Kidney tubule cell (primary cell): ENCODE measurements at places on chromosomes 3 and 15.

- no peak for DNase-seq
Observed at GRCh38 chr15:72318408-72318942, 1.5 kb downstream of the CELF6 start.

- no peak for DNase-seq
Observed at GRCh38 chr3:100124201-100124761, 10.0 kb upstream of the FILIP1L start.

- DNase-seq, result no peak
Observed at GRCh38 chr3:46524008-46524407, 26.2 kb downstream of the RTP3 start.

DNA sequence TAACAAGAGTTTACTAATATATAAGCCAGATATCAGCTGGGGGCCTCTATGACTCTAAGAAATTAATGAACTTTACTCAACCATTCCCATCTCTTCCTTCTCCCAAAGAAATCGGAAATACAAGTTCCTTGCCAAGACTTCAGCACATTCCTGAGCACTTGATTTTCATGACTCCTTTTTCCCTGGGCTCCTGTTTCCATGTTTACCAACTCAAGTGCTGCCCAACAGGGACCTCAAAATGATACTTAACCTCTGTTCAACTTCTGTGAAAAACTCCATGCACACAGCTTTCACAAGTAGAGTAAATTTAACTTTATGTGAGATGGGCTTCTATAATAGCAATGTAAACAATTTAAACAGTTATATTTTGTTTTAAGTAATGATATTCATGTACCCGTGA lies 315.8 kb upstream of the CDIN1 start:
- no peak for DNase-seq

- DNase-seq, result no peak
Observed at GRCh38 chr15:66545255-66545654, 20.5 kb downstream of the LCTL start.

GRCh38 chr3:64648927-64649906 lies 38.6 kb downstream of the ADAMTS9 start:
- no peak for DNase-seq

- DNase-seq, result no peak
Observed at GRCh38 chr3:162391301-162391700, 894.7 kb downstream of the OTOL1 start.

DNA sequence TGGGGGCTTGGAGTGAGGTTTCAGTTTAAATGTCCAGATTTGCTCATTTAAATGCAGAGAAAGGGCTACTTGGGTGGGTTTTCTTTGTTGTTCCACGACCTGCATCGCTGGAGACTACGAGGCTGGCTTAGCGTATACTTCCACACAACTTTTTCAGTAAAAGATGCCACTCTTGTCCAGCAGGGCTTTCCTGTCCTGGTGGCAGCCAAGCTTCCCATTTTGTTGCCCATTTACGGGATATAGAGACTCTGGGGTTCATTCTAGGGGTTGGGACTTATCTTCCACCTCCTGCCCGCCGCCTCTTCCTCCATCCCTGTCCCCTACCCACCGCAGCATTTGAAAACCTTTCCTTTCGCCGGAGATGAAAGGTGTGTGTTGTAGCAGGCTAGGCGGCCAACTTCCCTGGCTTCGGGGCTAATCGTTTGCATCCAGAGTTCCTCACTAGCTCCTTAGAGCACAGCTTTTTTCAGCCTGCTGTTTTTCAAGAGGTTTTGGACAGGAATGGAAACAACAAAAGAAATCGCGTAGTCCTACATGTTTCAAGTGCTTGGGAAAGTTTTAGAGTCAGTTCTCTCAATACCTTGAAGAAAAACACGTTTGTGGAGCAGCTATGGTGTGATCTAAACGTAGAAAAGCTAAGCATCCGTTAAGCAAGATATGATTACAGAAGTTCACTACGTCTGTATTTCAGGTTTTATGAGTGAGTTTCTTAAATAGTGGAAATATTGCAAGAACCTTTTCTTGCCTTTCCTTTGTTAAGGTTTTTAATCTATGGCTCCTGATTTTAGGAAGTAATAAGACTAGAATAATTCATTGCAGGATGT lies 843 bp downstream of the CHRNA5 start:
- DNase-seq, result peak; percentile 58

DNA sequence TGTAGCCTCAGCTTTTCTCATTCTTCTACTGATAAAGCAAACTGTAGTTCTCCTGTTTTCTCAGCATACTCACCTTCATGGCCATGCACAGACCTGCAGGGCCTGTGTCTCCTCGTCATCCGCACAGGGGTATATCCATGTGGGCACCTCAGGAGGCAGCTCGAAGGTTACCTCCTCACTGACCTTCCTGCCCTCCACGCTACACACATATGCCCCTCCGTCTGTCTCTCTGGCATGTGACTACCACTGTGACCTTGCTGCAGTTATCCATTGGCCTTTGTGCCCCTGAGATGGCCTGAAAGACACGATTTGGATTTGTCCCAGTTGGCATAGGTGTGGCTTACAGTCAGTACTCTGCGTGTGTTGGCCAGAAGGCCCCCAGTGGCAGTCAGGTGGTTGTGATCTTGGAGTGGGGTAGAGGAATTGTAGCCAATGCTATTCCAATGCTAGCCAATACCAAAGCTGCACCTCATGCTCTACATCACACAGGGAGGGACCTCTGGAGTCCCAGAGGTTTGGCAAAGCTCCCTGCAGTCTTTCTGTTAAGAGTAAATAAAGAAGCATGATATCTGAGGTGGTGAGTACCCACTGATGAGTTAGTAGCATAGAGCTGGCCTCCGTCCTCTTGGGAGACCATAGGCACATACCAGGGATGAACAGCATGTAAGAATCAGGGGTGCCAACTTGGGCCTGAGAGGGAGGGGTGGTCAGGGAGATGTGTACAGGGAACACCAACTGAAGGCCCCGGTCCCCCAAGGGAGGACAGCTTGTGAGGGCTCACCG lies 143.4 kb downstream of the EEFSEC start:
- DNase-seq, result no peak

- DNase-seq, result no peak
Observed at GRCh38 chr3:116969135-116969534, 259.6 kb downstream of the TUSC7 start.

- no peak for DNase-seq
Observed at GRCh38 chr3:16428612-16429011, 84.9 kb downstream of the RFTN1 start.

DNA sequence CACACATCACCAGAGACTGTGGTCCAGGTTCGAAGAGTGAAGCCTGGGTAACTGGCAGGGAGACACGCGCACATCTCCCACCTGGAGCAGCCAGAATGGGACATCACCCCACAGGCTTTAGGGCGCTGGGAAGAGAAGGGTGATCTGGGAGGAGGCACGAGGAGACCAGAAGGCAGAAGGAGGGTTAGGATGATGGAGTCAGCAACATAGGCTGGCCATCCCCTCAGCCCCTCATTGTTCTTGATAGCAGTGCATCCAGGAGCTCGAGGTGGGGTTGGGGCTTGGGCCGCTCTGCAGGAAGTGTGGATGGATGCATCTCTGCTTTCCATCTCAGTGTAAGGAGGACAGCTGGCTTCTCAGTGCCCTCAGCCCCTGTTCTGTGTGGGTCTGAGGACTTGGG lies 15.2 kb downstream of the PLA2G4F start:
- DNase-seq, result no peak

GRCh38 chr3:143855183-143855582 lies 6.9 kb upstream of the SLC9A9 start:
- DNase-seq, result no peak

DNA sequence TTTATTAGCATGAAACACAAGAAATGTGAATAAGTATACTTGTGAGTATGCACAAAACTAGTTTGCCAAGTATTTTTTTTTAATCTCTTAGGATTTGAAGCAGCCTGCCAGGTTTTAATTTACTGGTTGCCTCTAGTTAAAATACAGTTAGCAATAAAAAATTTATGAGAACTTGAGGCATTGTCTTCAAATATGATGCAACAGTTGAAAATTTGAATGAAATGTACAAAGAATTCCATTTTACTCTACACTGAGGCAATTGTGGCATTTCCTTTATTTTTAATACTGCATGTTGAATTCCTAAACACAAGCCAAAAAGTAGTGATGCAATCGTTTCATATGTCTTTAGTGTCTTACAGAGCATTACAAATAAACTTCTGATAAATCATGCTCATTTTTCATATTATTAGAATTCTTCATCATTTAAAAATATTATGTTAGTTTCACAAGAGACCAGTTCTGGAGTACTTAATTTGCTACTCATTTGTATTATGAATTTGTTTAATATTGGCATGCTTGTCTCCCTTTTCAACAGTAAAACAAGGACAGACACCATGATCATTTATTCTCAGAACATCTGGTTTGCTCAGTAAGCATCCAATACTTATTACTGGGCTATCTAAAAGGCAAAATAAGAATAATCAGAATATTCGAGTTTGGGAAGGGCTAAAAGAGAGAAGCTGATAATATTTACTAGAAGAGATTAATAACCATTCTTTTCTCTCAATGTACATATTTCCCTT lies 124.8 kb upstream of the PTX3 start:
- no peak for DNase-seq

DNA sequence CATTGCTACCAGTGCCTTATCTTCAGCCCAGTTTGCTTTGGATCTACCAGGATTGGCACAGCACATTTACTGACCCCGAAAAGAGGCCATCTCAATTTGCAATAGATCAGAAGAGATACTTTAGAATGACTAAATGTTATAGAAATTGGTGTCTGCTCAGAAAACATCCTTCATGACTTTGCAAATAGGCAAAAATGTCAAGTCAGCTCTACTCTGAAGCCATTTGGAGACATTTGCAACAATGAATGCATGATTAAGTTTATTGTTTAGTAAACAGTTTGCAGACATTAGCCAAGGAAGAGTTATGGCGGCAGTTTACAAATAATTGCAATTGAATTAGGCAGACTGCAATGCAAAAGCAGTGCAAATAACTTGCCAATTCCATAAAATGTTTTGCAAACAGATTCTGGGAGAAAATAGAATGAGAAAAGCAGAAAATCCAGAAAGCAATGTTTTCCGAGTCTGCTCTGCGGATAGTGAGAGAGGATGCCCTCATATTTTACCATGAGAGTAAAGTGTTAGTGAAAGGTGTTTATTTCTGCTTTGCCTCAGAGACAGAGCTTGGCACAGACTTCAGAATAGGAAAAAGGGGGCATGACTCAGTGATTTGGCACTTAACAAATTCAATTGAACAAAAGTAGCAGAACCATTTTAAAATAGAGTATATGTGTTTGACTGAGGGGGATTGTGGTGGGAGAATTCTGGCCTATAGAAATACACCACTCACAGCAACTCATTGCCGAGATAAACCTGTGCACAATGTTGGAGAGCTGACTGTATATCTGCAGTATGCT lies 334.9 kb upstream of the NR2F2 start:
- peak; percentile 39 for DNase-seq

- peak; percentile 66 for DNase-seq
Observed at GRCh38 chr3:11452885-11453847, 181.0 kb downstream of the ATG7 start.
